ENCODE measurements at places on chromosomes 5 and 9. TPM values are rescaled to one million over a fixed set of nuclear protein-coding genes. Genes with fewer than 3 reads are reported as not detected.

Gene MPDZ
- not detected for total RNA-seq

Gene ZNF462
- 0.67 TPM for total RNA-seq

Gene FBP2
- not detected for total RNA-seq

Gene NTRK2
- total RNA-seq, result not detected

Gene OR1Q1
- not detected for total RNA-seq

Gene ROR2
- 0.08 TPM for total RNA-seq

Gene NAIP
- total RNA-seq, result 8.2 TPM

Gene TCOF1
- 68.8 TPM for total RNA-seq

Gene PLAC8L1
- total RNA-seq, result 1.0 TPM

Gene LTC4S
- total RNA-seq, result 5.7 TPM

Gene PAEP
- not detected for total RNA-seq

Gene SHC3
- total RNA-seq, result not detected

Gene ALDOB
- total RNA-seq, result not detected

Gene BTNL3
- total RNA-seq, result not detected

Gene ANKRD31
- 0.58 TPM for total RNA-seq

Gene PCDHGA9
- 0.11 TPM for total RNA-seq

Gene C1QTNF2
- total RNA-seq, result not detected

Gene F12
- 2.8 TPM for total RNA-seq

Gene SLC36A3
- total RNA-seq, result not detected

Gene IL3
- total RNA-seq, result not detected

Gene TAF1L
- 0.06 TPM for total RNA-seq

Gene SPINK7
- total RNA-seq, result not detected

DNA sequence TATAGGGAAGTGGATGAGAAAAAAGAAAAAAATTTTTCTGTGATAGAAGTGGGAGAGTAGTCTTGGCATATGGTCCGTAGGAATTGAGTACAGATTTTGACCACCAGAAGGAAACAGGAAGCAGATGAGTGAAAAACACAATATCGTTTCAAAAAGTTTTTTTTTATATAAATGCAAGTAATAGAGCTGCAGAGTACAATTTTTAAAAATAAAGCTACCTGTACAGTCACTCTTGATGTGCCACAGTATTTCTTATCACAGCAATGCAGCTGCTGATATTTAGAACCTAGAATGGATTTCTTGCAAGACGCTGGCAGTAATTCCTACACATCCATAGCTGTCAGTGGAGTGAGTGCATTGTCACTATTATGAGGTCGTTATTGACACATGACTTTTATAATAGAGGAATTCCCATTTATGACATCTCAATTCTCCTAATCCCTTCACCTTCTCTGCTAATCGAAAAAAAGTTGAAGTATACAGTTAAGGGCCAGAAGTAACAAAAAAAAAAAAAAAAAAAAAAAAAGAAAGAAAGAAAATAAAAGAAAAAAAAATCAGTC lies 477.7 kb downstream of the TAF11L14 start:
- DNase-seq, result no peak

- DNase-seq, result no peak
Measured at GRCh38 chr9:34675869-34676268, 13.4 kb upstream of the CCL27 start.

- DNase-seq, result no peak
Measured at GRCh38 chr5:59361454-59361853, 532.1 kb downstream of the PDE4D start.

GRCh38 chr9:37329576-37329975 lies 92.9 kb upstream of the GRHPR start:
- no peak for DNase-seq

DNA sequence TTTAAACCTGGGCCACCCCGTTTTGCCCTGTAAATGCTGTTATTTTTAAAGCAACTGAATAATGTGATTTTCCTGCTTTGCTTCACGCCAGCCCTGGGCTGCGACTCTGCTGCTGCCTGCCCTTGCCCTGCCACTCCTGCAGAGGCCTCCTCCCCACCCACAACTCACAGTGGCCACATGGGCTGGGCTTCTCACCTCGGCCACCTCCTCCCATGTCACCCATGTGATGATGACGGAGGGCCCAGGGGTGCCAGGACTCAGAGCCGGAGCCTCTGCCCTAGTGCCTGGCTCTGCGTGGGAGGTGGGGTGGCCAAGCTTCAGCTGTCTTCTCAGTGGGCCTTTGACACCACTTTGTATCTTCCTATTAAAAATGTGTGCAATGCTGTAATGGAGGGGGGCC lies 48.1 kb upstream of the NKD2 start:
- no peak for DNase-seq

GRCh38 chr5:96716716-96717115 lies 54.5 kb downstream of the CAST start:
- DNase-seq, result no peak

DNA sequence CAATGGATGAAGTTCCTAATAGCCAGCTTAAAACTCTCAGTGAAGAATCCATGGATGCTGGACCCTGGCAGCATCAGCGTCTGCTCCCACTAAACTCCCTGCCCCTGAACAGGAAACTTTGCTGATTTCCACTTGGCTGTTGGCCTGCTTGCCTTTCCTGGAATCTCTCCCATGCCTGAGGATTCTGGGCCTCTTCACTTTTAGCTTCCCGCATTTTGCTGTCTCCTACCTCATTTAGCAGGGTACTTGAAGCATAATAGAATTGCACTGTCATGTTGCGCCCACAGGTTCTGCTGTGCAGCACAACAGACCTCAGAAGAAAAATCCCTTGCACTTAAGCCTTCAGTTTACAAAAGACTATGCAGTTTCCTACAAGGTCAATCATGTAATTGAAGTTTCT lies 127.6 kb downstream of the DROSHA start:
- no peak for DNase-seq

DNA sequence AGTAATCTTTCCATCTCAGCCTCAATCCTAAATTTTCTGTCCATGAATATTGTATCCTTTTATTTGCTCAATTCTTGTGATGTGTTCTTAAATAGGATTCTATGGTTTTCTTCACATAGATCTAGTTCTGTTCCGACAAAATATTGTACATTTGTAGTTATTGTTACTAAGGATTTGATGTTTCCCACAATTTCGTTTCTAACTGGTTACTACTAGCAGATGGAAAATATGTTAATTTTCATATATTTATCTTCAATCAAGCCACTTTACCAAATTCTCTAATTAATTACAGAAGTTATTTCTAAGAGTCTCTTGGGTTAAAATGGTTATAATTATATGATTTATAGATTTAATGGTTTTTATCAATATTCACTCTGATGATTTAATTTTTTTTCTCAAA lies 60.3 kb downstream of the SEC61B start:
- no peak for DNase-seq

DNA sequence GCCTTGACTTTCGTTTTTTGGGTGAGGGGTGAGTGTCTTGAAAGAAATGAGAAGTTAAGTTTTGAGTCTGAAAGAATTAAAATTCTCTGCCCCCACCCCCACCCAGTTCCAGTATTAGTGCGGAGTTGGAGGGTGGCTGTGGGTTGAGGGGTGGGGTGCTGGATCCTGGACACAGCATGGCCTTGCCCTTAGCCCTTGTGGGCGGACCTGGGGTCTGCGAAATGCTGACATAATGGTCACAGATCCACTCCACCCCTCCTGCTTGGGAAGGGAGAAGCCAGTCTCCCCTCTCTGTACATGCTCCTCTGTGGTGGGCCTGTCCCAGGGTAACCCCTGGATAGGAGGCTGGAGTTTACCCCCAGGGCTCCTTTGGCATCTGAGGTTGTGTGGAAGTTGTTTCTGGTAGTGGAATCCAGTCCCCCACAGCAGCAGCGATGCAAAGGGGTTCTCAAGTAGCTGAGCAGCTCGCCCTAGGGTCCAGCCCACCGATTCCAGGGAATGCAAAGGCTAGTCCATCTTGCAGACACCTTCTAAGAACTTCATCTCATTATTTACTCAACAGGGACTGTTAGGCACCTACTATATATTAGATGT lies 42.8 kb upstream of the TCF7 start:
- DNase-seq, result no peak

GRCh38 chr5:112614285-112614684 lies 123.4 kb upstream of the APC start:
- DNase-seq, result no peak

- DNase-seq, result no peak
Measured at GRCh38 chr9:99139868-99140267, 35.0 kb downstream of the TGFBR1 start.

DNA sequence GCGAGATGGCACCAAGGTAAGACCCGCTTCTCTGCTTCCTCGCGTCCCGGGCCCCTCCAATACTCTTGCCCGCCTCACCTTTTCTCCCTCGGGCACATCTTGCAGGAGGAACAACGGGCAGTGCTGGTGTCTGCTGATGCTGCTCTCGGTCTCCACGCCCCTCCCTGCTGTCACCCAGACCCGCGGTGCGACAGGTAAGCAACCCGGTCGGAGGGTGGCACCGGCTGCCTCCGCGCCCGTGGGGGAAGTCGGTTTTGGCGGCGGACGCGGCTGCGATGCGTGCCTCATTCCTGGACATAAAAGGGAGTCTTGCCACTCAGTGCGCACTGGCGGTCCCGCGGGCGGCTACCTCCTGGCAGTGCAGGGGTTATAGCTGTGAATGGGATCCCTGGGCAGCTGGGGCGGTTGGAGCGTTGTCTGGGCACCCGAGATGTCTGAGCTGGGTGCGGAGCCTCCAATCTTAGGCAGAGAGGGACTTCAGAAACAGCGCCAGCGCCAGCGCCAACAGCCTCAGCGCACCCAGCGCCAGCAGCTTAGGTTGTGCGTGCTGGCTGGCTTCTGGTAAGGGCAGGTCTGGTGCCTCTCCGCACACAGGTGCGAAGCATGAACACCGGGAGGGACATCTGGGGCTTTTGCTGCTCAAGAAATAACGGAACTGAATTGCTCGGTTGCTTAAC lies 488 bp downstream of the COL15A1 start:
- peak; percentile 47 for DNase-seq

- DNase-seq, result no peak
Measured at GRCh38 chr5:14436801-14437542, 144.6 kb upstream of the OTULINL start.

GRCh38 chr5:117182104-117182503 lies 607.5 kb upstream of the SEMA6A start:
- no peak for DNase-seq

- no peak for DNase-seq
Measured at GRCh38 chr5:6885581-6885980, 172.3 kb downstream of the TENT4A start.

DNA sequence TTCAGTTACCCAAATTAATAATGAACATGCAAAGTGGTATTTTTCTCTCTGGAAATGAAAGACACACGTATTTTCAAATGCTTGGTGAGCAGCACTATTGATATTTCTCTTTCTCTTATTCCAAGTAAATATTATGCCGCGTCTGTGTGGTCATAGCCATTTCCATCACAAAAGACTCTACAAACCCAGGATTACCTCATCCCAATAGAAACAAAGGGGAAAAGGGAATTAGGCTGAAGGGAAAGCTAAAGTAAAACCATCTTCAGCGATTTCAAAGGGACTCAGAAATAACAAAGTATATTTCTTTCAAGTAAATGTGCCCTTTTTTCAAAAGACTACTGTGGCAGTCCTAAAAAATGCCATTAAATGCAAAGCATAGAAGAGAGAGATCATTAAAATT lies 62.0 kb upstream of the FST start:
- DNase-seq, result no peak

GRCh38 chr9:130371196-130371966 lies 73.4 kb upstream of the ASS1 start:
- DNase-seq, result no peak

GRCh38 chr9:115121181-115121580 lies 3.2 kb upstream of the TNC start:
- DNase-seq, result no peak

DNA sequence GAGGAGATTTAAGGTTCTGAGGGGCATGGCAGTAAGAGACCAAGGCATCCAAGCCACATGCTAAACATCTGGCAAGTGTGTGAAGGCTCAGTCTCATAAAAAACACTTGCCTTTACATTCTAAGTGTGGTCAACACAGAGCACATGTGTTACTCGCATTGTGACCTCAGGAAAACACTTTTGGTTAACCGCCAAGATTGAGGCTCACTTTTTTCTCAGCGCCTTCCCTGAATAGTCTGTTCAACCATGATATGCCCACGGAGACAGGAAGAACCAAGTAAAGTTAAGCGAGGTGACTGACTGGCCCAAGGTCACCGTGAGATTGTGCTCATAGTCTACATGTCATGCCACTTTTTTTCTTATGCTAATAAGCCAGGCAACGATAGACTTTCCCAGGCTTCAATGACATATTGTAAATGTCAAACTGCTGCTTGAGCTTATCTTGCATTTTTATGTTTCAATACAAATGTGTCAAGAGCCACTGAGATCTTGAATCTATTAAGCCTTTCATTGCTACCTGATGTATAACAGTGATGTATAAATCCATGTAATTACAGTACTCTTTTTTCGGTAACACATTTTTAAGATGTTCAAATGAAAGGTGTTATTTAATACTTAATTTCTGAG lies 21.1 kb upstream of the IL9 start:
- DNase-seq, result no peak

- DNase-seq, result no peak
Measured at GRCh38 chr5:129125819-129126218, 31.3 kb downstream of the ISOC1 start.

GRCh38 chr5:66021585-66021984 lies 95.2 kb downstream of the ERBIN start:
- DNase-seq, result no peak

- DNase-seq, result no peak
Measured at GRCh38 chr9:134686896-134687295, 45.3 kb downstream of the COL5A1 start.

DNA sequence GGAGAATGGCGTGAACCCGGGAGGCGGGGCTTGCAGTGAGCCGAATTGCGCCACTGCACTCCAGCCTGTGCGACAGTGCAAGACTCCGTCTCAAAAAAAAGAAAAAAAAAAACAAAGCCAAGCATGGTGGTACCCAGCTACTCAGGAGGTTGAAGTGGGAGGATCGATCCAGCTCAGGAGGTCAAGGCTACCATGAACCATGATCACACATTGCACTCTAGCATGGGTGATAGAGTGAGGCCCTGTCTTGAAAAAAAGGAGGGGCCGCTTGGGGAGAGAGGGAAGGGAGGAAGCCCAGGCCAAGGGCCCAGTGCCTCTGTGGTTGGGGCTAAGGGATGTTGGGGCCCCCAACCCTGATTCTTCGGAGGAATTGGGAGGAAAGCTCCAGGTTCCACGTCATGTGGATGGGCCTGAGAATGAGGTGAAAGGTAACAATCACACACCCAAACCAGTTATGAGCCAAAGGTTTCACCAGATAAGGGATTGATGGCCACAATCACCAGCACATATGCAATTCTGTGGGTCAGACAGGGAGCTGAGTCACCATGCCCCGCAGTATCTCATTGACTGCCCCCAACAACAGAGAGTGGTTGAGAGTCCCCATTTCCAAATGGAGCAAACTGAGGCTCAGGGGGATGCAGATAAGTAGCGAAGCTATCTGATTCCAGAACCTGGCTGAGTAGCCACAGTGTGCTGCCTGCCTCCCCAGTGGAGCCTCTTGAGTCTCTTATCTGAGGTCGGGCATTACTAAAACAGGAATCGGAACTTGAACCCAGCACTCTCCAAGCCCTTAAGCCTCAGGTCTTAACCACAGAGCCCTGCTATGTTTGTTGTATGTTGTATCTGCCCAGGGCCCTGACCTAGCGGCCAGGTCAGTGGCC lies 20.5 kb downstream of the SWI5 start:
- no peak for DNase-seq

- no peak for DNase-seq
Measured at GRCh38 chr5:74686962-74687751, 2.1 kb downstream of the HEXB start.

- no peak for DNase-seq
Measured at GRCh38 chr5:22473886-22474285, 379.3 kb downstream of the CDH12 start.
